ENCODE measurements at places on chromosomes 1 and 21. TPM values are rescaled to one million over a fixed set of nuclear protein-coding genes. Genes with fewer than 3 reads are reported as not detected.

Gene SLC26A9
- total RNA-seq, result 0.04 TPM

GRCh38 chr21:34983680-34984086 is 65.4 kb downstream of the RUNX1 start:
- H3K36me3 ChIP-seq, result no peaks in the 10 kb centered on the region
- H3K4me1 ChIP-seq, result peaks cover 27% of the 10 kb centered on the region
- H3K27ac ChIP-seq, result no peak overlapping the region
- no peak overlapping the region for H3K4me3 ChIP-seq
- DNase-seq, result no peak

GRCh38 chr1:41285818-41286217 is 43.7 kb upstream of the SCMH1 start:
- no peaks in the 10 kb centered on the region for H3K36me3 ChIP-seq
- H3K4me3 ChIP-seq, result no peak overlapping the region
- DNase-seq, result no peak
- H3K27ac ChIP-seq, result no peak overlapping the region
- H3K27me3 ChIP-seq, result peaks cover 12% of the 10 kb centered on the region

Gene ERO1B
- 2.0 TPM for total RNA-seq

DNA sequence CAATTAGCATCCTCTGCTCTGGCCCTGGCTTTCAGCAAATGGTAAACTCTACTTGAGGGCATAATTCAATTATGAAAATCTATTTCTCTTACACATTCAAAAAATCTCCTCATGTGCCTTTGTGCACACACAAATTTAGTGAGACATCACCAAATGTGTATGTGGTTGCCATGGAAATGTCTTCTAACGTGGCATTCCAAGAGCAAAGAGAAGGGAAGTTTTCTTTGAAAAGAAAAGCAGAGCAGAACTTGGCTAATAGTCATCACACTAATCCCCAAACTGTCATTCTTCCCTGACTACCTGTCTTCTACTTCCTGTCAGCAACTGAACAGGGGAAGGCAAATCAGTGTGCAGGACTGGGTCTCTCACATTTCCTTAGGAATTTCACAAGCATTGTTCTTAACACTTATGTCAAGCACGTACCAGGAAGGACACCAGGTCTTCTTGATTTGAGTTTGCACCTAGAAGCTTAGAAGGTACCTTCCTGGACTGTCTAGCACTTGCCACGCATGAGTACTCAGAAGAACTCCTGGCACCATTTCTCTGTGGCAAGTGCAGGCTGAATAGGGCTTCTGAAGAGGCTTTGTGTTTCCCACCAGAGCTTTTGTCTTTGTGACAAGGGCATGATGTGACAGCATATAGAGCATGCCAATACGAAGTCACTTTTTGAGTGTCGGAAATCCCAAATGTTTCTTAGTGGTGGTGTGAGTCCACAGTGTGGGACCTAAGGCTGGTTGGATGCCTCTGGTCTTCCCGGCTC is 32.3 kb downstream of the MAN1C1 start:
- no peak overlapping the region for H3K27ac ChIP-seq
- H3K27me3 ChIP-seq, result no peaks in the 10 kb centered on the region
- peaks cover 34% of the 10 kb centered on the region for H3K4me1 ChIP-seq
